CD4-positive, alpha-beta T cell treated with Interleukin-21 for 1 hour (primary cell): ENCODE measurements at places on chromosomes 4 and X.

DNA sequence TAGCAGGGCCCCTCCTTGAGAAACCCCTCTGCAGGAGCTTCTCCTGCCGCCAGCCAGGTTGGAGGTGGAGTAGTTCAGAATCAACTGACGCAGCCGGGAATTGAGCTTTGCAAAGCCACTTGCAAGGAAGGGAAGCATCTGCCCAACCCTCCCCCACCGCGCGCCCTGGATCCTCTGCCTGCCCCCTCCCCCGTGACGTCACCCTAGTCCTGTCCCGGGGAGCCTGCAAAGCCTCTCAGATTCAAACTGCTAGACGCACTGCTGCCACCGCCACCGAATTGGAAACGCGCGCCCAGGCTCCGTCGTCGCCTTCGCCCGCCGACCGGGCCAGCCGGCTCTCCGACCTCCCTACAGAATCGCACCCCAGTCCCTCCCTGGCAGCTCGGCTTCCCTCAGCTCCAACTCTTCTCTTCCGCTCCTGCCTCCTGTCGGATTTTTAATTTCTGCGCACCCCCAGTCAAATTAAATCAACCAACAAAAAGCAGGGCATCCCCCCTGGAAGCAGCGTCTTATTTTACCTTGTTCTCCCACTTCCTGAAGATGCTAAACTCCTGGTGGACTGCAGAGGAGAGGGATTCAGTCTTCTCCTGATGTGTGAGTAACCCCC, 3.8 kb downstream of the SLITRK2 start:
- no peak for DNase-seq

- DNase-seq, result no peak
Measured at GRCh38 chrX:2872671-2873277, 44.0 kb downstream of the GYG2 start.

GRCh38 chr4:90246816-90247215, 119.6 kb downstream of the CCSER1 start:
- DNase-seq, result no peak

DNA sequence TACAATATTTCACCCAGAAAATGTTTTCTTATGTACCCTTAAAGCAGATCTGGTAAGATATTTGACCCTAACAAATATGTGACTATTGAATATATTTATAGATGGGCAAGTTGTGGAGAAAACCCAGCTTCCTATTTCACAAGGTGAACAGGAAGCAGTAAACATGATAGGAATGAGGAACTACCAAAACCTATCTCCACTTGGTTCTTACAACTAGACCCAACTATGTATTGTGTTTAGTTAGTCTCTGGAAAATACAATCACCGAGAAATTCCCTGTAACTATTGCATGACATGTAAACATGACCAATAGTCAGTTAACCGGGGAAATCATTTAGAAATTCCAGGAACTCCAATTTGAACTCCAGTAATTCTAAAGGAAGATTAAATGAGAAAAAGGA, 8.4 kb upstream of the RXFP1 start:
- no peak for DNase-seq

DNA sequence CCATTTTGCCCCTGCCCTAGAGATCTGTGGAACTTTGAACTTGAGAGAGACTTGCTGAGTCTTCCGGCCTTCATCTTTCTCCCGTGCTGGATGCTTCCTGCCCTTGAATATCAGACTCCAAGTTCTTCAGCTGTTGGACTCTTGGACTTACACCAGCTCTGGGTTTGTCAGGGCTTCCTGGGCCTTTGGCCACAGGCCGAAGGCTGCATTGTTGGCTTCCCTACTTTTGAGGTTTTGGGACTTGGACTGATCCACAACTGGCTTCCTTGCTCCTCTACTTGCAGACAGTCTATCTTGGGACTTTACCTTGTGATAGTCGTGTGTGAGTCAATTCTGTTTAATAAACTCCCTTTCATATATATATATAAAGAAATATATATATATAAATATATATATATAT, 1071.0 kb downstream of the ADGRL3 start:
- no peak for DNase-seq

DNA sequence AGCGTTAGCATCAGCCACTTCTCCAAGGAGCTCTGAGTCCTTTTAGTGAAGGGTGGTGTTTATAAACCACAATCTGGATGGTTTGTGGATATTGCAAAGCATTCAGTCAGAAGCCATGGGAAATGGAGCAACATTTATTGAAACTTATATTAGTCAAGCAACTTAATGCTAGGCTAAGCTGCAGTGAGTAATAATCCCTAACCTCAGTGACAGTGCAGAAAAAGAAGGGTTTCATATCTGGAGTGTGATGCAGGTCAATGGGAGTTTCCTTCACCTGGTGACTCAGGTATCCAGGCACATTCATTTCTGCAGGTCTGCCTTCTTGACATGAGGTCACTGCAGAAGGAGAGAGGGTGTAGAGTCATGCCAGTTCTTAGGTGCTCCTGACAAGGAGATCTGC, 10.4 kb upstream of the DRD5 start:
- no peak for DNase-seq

- DNase-seq, result no peak
Measured at GRCh38 chr4:188403272-188403671, 264.0 kb downstream of the TRIML1 start.

DNA sequence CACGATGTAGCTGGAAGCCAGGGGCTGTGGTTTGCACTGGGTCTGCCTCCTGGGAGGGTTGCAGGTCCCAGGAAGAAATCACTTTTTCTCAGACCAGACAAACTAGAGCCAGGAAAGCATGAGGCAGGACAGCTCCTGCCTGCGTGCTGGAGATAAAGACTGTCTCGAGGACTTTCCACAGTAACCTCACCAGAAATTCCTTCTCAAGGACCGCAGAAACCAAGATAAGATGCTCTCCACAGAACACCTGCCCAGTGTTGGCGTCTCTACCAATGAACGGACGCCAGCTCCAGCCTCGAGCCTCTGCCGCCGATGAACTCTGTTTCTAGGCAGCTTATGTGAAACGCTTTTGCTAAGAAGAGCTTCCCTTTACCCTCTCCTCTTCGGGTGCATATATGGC, 76.9 kb upstream of the AFAP1 start:
- DNase-seq, result no peak

DNA sequence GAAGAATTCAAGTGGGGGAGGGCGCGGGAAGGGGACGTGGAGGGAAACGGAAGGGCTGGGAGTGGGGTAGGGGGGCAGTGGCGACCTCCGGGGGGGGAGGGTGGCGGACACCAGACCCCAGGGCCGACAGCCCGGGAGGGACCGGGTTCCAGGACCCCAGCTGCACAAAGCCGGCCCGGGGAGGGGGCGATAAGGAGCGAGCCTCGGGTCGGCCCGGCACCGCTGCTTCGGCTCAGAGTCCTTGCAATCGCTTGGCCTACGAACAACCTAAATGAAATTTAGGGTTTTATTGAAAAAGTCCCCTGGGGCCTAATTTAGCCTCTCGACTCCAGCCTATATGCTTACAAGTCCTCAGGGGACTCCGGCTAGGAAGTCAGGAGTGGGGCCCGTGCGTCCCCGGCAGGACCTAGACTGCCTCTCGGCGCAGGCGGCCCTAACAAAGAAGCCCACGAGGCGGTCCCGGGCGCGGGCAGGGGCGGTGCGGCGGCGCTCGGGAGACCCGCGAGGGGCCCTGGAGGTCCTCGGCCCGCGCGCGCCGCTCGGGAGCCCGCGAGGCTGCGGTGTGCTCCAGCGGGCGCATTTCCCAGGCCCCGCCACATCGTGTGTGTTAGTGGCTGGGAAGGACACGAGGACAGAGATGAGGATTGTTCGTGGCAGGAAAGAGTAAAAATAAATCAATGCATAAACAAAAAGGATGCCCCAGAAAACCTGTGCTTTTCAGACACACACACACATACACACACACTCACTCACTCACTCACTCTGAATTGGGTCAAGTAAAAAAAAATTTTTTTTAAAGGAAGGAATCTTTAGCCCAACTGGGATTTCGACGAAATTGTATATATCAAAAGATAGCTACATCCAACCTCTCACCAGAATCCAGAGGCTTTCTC, 70.0 kb downstream of the MGST2 start:
- no peak for DNase-seq

- no peak for DNase-seq
Measured at GRCh38 chr4:160283081-160283480, 1180.2 kb downstream of the RAPGEF2 start.

- no peak for DNase-seq
Measured at GRCh38 chr4:115361781-115362180, 248.4 kb upstream of the NDST4 start.

DNA sequence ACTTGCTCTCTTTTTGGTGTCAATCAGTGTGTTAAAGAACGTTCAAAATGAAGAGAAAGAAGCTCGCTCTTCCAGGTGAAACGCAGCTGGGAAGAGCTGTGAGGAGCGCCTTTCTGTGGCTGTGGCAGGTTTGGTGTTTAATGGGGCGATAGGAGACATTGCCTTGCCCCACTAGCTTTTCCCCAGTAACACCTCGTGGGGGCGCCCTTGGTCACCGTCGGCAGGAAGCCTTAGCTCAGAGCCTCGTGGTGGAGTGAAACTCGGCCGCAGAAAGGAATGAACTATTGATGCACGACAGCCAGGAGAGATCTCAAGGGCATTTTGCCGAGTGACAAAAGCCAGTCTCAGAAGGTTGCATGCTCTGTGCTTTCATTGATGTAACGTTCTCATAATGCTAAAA, 65.1 kb downstream of the GPR143 start:
- no peak for DNase-seq

DNA sequence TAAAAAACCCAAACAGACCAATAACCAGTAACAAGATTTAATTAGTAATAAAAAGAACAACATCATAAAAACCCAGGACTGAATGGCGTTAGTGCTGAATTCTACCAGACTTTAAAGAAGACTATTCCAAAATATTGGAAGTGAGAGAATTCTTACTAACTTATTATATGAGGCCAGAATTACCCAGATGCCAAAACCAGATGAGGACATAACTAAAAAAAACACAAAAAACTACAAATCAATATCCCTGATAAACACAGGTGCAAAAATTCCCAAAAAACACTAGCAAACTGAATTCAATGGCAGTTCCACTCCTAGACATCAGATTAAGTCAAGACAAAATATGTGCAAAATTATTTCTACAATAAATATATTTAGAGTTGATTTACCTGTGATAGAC, 400.1 kb upstream of the PABPC4L start:
- no peak for DNase-seq

DNA sequence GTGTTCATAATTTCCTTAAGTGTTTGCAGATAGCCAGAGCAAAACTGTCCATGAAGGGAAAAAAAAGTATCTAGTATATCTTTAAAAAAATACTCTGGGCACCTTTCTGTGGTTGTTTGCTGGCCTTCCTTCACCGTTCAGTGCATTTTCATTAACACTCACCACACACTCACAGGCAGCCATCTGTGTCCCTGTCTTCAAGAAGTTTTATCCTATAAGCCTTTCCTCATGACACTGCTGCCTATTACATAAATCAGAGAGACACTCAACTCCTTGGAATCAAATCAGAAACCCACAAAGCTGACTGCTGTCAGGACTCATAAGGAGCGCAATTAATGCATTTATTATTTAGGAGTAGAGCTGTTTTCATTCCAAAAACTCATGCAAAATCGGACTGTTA, 1720.2 kb downstream of the PCDH7 start:
- no peak for DNase-seq

DNA sequence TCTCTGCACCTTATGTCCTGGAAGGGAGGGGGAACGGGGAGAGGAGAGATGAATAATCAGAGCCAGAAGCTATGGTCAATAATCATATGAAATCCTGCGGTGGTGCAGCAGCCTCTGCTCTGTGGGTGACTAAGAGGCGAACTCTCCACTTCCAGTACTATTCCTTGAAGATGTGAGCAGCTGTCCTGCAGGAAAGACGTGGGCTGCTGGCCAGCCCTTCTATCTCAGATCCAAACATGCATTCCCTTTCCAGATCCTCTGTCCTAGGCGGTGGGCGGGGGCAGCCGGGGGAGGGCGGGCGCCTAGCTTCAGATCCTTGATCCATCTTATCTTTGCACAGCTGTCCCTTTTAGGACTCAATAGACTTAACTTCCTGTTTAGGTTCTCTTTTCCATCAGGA, 34.5 kb downstream of the SPINK2 start:
- no peak for DNase-seq

- DNase-seq, result no peak
Measured at GRCh38 chr4:101871962-101872676, 81.6 kb downstream of the BANK1 start.

DNA sequence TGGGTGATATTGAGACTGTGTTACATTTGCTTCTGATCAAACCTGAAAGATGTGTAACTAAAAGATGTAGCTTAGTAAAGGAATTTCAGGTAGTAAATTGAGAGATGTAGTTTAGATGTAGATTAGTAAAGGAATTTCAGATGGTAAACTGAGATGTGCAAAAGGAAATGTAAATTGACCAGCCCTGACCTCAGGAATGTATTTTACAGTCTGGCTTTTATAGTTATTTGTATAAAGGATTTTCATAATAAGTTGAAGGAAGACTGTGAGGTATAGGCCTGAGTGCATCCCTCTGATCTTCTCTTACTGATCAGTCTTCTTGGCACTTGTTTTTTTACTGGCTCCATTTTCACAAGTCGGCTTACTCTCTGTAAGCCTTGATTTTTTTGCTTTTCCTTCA, 3.2 kb downstream of the KLHL2 start:
- DNase-seq, result no peak

GRCh38 chrX:12319003-12319519, 180.8 kb downstream of the FRMPD4 start:
- no peak for DNase-seq

DNA sequence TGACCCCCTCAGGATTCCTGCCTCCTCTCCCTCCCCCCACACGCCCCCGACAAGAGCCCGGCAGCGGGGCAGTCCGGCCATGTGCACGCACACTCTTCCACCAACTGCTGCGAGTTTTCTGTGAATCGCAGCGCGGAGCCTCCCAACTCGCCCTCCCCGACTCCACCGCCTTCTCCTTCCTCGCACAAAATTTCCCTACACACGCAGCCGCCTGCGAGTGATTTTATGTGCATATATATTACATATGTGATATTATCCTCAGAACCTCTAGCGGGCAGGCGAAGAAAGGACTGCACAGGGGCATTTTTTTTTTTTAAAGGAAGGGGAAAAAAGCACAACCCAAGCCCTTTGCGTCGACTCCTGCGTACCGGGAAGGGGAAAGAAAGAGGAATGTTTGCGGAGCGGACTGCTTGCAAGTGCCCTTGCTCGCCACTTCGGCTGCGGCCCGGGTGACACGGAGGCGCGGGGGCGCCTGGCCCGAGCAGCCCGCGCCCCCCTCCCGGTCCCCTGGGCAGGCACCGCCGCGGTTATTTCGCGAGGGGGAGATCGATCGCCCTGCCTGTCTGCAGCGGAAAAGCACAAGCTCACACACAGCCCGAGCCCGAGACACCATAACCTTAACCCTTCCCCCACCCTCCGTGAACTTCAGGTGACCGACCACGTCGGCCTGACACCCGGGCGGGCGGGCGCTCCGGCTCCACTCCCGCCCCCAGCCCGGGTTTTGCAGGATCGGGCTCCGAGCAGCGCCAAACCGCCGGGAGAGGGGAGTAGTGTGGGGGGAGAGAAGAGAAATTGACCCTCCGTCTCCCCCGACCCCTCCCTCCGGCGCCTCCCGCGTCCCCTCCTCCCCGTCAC, 2.3 kb downstream of the ZNF827 start:
- DNase-seq, result peak; percentile 72

GRCh38 chr4:39898015-39898414, 79.7 kb downstream of the PDS5A start:
- no peak for DNase-seq

GRCh38 chrX:147850875-147851274, 60.8 kb upstream of the FMR1 start:
- DNase-seq, result no peak

- DNase-seq, result no peak
Measured at GRCh38 chr4:168743601-168744000, 246.7 kb downstream of the PALLD start.

GRCh38 chr4:88367826-88368225, 10.8 kb upstream of the HERC6 start:
- DNase-seq, result no peak

GRCh38 chr4:22987870-22988269, 295.1 kb downstream of the GBA3 start:
- no peak for DNase-seq
